ENCODE measurements at places on chromosomes 2 and 18.

GRCh38 chr2:109604597-109604996 is 9.2 kb downstream of the SEPTIN10 start:
- DNase-seq, result peak; percentile 80

- DNase-seq, result no peak
Measured at GRCh38 chr2:134041877-134042276, 212.0 kb upstream of the MGAT5 start.

- peak; percentile 12 for DNase-seq
Measured at GRCh38 chr2:24359129-24360049, 947 bp downstream of the ITSN2 start.

GRCh38 chr2:231373786-231374349 is 21.6 kb upstream of the B3GNT7 start:
- no peak for DNase-seq

- no peak for DNase-seq
Measured at GRCh38 chr2:224598678-224599077, 13.5 kb upstream of the CUL3 start.
